ENCODE measurements at places on chromosomes 3 and 15. TPM values are rescaled to one million over a fixed set of nuclear protein-coding genes. Genes with fewer than 3 reads are reported as not detected.

LEKR1 gene
- total RNA-seq: not detected

CP gene
- 0.73 TPM for total RNA-seq

CPNE9 gene
- not detected for total RNA-seq

CYP1A1 gene
- 0.43 TPM for total RNA-seq

ST3GAL6 gene
- not detected for total RNA-seq
